NCI-H2081 (cell line): ENCODE measurements at places on chromosomes 1 and 21.

- peak; percentile 64 for DNase-seq
These were observed 14.7 kb downstream of the PROX1 start for GRCh38 chr1:214002472-214002871.

GRCh38 chr1:43227143-43227764 is 42.5 kb upstream of the TMEM125 start:
- DNase-seq, result peak; percentile 76

- no peak for DNase-seq
These were observed 19.2 kb upstream of the ALX3 start for GRCh38 chr1:110089561-110090275.

GRCh38 chr1:171267391-171267790 is 19.1 kb downstream of the FMO1 start:
- no peak for DNase-seq

GRCh38 chr21:43585514-43585913 is 73.8 kb downstream of the HSF2BP start:
- DNase-seq, result no peak

DNA sequence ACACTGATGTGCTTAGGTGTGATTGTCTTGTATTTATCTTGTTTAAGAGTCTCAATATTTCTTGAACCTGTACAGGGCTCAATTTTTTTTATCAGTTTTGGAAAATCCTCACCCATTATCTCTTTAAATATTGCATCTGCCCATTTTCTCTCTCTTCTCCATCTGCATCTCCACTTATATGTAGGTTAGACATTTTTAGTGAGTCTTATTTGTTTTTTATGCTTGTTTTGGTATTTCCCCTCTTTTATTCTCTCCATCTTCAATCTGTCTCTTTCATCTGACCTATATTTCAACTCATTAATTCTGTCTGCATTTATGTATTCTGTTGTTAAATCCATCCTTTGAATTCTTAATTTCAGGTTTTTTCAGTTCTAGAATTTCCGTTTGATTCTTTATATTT is 32.9 kb upstream of the SHCBP1L start:
- no peak for DNase-seq

DNA sequence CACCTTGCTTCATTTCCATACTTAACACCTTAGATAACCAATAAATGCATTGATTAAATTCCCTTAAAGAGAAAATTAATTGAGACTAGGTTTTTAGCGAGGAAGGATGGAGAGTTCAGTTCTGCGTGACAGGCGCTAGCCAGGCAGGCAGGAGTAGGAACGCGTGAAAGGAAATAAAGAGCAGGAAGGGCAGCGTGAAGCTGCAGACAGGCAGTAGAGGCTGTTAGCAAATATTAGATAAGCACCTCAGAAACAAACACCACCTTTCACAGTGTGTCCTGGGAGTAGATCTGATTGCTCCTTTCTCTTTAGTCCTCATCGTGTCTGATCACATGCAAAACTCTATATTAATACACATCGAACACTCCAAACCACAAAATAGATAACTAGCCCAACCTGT is 282.7 kb upstream of the ADGRL2 start:
- DNase-seq, result no peak

DNA sequence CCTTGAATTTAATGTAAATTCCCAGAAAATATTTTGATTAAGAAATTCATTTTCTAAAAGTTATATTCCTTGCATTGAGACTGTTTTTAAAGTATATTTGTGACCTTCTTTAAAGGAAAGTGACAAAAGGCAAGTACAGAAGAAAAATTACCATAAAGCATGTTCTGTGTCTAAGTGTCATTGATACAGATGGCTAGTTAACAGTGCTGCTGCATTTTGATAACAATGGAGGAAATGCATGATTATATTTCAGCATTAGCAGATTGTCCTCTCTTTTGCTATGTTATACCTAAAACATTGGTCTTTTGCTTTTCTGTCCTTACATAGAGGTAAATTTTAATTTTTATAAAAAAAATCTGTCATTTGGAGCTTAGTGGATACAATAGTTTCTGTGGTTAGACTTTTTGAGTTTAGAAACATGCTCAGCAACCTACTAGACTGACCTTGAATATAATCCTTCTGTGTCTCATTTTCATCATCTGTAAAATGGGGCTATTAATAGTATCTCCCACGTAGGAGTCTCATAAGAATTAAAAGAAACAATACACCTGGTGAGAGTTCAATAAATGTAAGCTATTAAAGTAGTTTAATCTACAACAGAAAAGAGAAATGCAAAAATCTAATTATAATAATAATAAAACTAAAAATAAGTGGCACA is 51.1 kb upstream of the RGS21 start:
- no peak for DNase-seq

DNA sequence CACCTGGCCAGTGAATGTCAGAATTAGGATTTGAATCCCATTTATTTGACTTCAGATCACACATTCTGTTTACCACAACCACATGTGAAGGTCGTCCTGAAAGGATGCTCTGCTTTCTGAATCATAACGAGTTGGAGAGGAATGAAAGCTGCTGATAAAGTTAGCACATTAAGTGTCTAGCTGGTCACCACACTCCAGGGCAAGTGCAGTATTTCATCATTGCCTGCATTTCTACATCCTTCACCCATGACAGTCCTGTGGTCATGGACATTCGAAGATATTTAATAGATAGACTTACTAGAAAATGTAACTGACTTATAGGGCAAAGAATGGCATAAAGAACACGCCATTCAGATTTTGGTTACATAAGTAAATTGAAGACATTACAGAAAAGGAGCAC is 52.7 kb upstream of the ST6GALNAC3 start:
- no peak for DNase-seq

DNA sequence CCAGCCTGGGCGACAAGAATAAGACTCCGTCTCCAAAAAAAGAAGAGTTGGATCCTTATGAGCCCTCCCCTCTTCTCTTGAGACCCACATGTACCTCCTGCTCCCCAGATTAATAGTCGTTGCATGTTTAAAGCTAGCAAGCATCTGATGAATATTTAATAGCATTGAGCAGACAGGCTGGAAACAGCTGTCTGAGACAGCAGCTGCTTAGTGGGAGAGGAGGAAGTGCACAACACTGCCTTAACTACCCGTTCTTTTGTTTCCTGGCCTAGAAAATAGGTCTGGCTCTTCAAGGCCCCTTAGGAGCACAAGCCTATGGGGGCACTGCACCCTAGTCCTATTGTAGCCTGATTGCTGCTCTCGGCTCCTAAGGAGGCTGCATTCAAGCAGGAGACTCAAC is 17.3 kb upstream of the TMEM39B start:
- DNase-seq, result no peak

DNA sequence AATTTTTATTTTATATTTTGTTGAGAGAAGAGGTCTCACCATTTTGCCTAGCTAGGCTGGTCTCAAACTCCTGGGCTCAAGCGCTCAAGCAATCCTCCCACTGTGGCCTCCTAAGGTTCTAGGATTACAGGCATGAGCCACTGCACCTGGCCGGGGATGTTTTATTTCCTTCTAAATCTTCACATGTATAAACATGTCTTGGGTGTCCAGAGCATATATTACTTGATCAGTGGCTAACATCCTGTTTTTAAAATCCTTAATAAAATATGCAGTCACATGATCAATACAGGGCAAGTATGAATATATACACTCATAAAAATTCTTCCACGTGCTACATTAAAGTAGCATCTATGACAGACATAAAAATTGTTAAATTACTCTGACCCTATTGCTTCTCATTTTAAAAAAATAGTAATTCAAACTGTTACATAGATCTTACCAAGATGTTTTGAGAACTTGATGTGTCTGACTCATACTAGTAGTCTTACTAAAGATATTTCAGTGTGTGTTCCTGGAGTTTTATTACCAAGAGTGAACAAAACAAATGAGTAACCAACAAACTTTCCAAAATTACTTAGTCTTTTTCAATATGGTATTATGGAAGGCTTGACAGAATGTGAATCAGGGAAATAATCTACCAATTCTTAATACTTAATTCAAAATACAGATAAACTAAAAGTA is 222.5 kb downstream of the SLC45A1 start:
- no peak for DNase-seq

DNA sequence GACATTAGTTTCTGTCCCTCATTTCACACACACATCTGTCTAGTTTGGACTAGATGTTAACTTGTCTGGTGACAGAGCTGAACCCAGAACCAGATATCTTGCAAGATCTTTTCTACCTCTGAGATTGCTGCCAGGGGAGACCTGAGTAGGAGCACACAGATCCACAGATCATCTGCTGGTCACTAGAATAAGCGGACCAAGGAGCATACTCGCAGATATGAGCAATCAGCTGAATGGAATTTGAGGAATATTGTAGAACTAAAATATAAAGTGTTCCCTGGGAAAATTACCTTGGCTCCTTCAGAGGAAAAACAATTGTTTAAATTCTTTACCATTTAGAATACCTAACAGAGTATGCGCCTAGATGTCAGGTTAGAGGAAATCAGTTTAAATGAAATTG is 90.7 kb downstream of the TNFSF18 start:
- no peak for DNase-seq

DNA sequence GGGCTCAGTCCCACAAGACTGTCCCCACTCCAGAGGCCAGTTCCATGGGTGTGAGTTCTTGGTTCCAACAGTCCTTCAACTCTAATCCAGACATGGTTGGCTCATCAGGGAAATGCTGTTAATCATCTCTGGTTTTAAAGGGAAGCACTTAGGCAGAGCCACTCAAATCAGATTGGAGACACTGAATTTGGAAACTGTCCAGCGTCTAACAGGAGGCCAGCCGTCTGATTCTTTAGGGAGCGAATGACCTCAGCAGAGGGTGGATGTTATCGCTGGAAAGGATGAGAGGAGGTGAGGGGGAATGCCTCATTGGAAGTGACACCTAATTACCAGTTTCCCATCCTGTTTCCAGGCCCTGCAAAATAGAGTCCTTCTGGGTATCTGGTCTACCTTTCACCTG is 22.8 kb upstream of the LRRC38 start:
- no peak for DNase-seq

DNA sequence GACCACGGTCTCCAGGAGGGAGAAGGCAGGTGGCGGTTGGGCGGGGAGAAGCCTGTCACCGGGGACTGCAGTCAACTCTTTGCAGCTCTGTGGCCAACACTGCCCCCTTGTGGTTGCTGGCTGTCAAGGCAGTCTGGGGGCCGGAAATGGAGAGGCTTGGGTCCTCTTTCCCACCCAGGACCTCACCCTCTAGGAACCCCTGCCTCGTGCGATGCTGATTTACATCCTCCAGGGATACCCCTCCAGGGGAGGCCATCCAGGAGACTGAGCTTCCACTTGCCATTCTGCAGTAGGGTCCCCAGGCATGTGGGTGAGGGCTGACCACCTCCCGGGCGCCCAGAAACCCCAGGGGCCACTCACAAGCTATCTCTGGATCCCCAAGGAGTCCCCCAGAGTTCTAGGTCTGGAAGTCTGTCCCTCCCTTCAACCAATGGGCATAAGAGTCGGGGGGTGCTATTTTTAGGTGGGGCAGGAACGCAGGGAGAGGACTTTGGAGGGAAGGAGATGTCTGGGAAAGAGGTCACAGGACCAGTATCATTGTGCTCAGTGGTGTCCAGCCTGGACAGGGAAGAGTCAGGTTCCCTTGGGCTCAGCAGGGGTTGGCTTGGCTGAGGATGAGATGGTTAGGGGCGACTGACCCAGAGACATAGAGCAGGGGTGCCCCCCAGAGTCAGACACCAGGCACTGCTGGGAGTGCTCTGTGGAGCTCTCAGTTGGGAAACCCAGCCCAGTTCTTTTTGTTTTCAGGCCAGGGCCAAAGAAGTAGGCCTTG is 7.1 kb upstream of the GPR61 start:
- peak; percentile 75 for DNase-seq

GRCh38 chr1:173240609-173241008 is 33.5 kb upstream of the TNFSF4 start:
- DNase-seq, result no peak

DNA sequence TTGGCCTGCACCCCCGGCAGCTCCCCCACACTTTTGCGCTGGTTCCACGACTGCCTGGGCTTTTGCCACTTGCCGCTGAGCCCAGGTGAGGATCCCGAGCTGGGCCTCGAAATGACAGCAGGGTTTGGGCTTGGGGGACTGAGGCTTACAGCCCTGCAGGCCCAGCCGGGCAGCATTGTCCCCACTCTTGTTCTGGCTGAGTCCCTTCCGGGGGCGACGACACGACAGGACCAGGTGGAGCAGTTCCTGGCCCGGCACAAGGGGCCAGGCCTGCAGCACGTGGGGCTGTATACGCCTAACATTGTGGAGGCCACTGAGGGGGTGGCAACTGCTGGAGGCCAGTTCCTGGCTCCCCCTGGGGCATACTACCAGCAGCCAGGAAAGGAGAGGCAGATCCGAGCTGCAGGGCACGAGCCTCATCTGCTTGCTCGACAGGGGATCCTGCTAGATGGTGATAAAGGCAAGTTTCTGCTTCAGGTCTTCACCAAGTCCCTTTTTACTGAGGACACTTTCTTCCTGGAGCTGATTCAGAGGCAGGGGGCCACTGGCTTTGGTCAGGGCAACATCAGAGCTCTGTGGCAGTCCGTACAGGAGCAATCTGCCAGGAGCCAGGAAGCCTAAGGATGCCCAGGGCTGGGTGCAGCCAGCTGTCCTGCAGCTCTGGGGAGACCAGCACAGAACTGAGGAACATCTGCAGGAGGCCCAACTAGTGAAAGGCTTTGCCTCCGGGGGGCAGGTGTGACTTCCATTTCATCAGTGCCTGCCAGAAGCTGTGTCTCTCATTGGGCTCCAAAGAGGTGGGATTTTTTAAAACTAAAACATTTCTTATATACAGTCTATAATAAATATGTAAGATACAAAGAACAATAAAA is 1.2 kb downstream of the HPDL start:
- DNase-seq, result peak; percentile 46

- no peak for DNase-seq
These were observed 114.8 kb downstream of the RUNX1 start for GRCh38 chr21:34934350-34934749.

DNA sequence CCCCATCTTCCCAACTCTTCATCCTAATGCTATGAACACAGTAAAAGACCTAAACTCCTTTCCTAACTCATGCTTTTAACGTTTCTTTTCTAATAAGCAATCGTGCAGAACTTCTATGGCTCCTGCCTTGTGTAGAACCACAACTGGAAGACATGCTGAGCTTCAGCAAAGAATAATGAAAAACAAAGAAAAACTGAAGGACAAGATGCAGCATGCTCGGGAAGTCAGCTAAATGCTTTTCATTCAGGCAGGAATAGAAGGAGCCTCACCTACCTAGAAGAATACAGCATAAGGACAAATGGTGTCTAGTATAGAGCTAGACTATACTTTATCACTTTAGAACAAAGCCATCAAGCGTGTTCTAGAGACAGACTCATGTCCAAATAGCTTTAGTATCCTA is 45.9 kb downstream of the LUZP1 start:
- no peak for DNase-seq

- DNase-seq, result no peak
These were observed 28.2 kb downstream of the SLC2A1 start for GRCh38 chr1:42930178-42931107.

DNA sequence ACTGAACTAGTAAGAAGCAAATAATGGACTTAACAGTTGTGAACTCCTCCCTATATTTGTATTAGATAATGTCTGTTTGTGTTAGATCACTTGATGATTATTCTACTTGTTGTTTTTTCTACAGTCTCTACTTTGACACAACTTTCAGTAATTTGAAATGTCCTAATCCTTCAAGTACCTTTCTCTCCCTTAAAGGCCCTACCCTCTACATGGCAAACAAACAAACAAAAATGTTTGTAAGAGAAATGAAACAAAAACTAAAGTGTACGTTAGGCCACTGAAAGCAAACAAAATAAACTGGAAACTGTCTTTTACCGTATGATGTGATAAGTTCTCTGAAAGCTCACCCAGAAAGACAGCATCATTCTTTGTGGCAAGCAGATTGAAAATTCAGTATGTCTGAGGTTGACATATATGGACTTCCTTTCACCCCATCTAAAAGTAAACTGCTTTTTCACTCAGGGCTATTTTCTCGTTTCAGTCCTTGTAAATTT is 255.9 kb upstream of the SNX7 start:
- DNase-seq, result no peak
